ENCODE measurements at places on chromosomes 16 and 17. TPM values are rescaled to one million over a fixed set of nuclear protein-coding genes. Genes with fewer than 3 reads are reported as not detected.

TBC1D3H gene
- total RNA-seq: not detected

MYOCD gene
- total RNA-seq: 20.0 TPM

KRT222 gene
- total RNA-seq: 4.2 TPM

OR2C1 gene
- 0.52 TPM for total RNA-seq

LYZL6 gene
- total RNA-seq: not detected

NT5M gene
- 7.8 TPM for total RNA-seq

GAN gene
- 13.4 TPM for total RNA-seq

ZG16 gene
- total RNA-seq: not detected

CAMKK1 gene
- 2.6 TPM for total RNA-seq

STH gene
- not detected for total RNA-seq

ABCC11 gene
- total RNA-seq: not detected

FNDC8 gene
- not detected for total RNA-seq

ABCC12 gene
- not detected for total RNA-seq

UBE2G1 gene
- 29.7 TPM for total RNA-seq

NHLRC4 gene
- 7.5 TPM for total RNA-seq

TP53TG3F gene
- not detected for total RNA-seq

LDHD gene
- total RNA-seq: 4.4 TPM

TBX4 gene
- total RNA-seq: not detected

NTN1 gene
- total RNA-seq: 19.2 TPM

Data from uterus (tissue), 4 donors.